ENCODE measurements at places on chromosomes 2 and 18.

DNA sequence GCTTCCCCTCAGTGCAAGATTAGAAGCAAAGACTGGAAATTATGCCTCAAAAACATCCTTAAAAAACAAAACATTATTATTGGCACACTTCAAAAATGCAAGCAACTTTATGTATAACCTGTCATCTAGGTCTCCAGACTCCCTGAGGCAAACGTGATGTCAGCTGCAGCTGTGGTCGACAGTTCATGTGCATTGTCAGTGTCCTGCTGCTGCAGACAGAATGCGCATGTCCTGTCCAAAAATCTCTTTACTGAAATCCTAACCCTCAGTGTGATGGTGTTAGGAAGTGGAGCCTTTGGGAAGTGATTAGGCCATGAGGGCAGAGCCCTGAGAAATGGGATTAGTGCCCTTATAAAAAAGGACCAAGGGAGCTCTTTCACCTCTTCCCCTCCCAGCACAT is 126.9 kb downstream of the CYRIA start:
- no peak for DNase-seq

- DNase-seq: peak; percentile 68
Measured at GRCh38 chr2:30862054-30862651, 54.9 kb upstream of the CAPN13 start.

- no peak for DNase-seq
Measured at GRCh38 chr2:238897911-238898311, 50.0 kb downstream of the TWIST2 start.

- DNase-seq: no peak
Measured at GRCh38 chr18:34221971-34222306, 2.8 kb downstream of the NOL4 start.

GRCh38 chr2:33478968-33479731 is 2.7 kb downstream of the RASGRP3 start:
- DNase-seq: no peak

GRCh38 chr2:70371753-70372152 is 69.9 kb upstream of the FAM136A start:
- no peak for DNase-seq

- no peak for DNase-seq
Measured at GRCh38 chr18:31325051-31325450, 7.1 kb downstream of the DSG1 start.

DNA sequence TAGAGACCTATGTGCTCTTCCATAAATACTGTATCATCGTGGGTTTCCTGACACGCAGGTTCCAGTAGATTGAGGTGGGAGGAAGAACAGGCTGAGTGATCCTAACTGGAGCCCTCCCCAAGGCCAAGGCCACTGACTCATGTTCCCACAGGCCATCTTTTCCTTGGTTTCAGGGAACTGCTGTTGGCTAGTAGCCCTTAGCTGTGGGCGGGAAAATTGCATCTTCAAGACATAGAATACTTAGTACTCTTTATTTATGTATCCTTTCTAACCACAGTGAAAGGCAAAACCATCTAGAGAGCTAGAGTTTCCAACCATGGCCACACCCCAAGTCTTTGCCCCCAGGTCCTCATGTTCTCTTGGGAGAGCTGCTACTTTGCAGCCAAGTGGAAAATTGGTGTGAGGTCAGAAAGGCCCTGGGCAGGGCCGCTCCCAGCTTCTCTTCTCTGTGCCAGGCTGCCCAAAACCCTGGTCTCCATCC is 55.9 kb downstream of the COPS8 start:
- DNase-seq: no peak

DNA sequence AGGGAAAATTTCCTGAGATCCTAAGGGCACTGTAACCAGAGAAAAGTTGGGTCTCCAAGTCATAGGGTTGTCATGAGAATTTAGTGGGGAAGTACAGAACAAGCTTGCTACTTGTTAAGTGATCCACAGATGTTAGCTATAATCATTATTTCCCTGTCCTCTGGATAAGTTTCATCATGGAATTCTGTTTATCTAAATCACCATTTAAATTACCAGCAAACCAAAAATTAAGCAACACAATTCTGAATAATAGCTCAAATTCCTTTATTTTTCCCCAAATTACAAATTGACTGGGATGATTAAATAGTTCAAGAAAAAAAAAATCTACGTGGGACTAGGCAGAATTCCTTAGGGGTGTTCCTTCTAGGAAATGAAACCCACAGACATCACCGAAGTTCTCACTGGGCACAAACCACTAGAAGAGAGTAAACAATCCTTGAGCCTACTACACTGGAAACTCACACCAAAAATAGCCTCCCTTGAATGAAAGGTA is 159.5 kb downstream of the COL6A3 start:
- DNase-seq: no peak

DNA sequence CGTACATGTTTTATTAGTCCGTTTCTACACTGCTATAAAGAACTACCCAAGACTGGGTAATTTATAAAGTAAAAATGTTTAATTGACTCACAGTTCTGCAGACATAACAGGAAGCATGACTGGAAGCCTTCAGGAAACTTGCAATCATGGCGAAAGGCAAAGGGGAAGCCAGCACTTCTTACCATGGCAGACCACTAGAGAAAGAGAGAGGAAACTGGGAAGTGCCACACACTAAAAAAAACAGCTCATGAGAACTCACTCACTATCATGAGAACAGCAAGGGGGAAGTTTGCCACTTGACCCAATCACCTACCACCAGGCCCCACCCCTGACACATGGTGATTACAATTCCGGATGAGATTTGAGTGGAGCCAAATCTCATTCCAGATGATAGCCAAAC is 466.2 kb downstream of the IRS1 start:
- no peak for DNase-seq

GRCh38 chr2:108612153-108612513 is 77.9 kb downstream of the LIMS1 start:
- no peak for DNase-seq

DNA sequence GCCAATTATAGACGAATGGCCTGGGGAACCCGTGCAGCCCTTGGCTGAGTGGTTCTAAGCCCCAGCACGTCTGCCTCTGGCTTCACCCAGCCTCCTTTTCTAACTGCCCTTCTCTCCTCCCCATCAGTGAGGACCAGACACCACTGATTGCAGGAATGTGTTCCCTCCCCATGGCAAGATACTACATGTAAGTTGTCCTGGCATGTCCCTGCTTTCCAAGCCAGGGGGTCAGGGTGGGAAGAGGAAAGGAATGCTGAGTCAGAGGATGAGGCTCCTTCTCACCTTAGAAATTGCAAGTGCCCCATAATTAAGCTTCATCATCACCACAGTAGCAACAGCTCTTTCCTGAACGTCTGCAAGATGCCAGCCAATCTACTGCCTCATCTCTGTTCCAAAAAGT is 4.8 kb downstream of the IL1F10 start:
- DNase-seq: no peak

- no peak for DNase-seq
Measured at GRCh38 chr2:239006622-239007285, 158.9 kb downstream of the TWIST2 start.

DNA sequence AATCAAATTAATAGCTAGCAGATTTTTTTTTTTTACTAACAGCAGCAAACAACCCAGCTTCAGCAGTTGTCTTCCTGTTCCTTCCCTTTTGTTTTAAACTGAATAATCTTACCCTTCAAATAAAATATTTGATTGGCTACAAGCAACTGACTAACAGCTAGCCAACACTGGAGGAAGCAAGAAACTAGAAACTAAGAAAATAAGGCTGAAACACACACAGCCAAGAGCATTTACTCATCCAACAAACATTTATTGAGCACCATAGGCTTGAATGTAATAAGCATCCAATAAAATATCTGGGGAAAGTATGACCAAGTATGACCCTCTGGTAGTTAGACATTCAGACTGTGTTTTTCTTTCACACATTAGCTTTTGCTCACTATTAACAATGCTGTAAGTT is 189.2 kb downstream of the CD226 start:
- no peak for DNase-seq

- no peak for DNase-seq
Measured at GRCh38 chr2:177758591-177759371, 313.8 kb downstream of the PDE11A start.

DNA sequence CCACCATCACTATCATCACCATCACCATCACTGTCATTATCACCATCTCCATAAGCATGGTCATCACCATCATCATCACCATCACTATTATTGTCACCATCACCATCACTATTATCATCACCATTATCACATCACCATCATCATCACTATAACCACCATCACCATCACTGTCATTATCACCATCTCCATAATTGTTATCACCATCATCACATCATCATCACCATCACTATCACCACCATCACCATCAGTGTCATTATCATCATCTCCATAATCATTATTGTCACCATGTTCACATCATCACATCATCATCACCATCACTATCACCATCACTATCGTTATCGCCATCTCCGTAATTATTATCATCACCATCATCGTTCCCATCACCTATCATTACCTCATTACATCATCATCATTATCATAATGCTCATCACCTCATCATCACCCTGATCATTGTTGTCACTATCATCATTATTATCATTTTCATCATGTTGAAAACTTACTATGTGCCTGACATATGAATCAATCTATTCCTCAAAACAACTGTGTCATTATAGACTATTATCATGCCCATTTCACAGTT is 280.3 kb upstream of the HS6ST1 start:
- DNase-seq: no peak

DNA sequence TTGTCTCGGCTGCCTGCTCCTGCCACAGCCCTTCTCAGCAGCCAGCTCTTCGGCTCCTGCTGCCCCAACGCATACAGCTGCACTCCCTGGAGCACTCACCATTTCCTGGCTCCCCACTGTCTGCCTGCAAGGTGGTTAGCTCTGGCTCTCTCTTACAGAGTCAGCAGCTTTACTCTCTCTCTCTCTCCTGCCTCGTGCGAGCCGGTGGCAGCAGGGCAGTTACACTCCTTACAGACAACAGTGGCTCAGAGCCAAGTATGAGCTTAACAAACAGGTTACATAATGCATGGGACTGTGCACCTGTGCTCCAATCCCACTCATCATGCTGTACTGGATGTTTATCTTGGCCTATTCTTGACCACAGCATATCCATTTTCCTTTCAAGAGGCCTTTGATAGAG is 47.4 kb upstream of the DNAJC10 start:
- DNase-seq: no peak

DNA sequence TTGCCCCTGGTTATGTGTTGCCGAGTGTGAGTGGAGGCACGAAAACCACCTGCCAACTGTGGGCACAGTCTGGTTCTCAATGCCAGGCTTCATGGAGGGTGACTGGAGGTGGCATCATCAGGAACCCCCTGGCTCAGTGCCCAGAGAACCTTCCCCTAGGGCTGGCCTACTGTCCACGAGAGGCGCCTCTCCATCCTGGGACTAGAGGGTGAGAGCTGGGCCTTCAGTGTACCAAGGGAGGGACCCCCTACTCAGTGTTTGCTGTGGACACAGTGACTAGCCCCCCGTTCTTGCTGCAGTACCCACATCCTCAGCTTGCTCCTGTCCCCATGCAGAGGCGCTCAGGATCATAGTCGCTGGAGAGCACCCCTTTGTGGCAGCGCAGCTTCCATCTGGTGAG is 202.6 kb downstream of the HDAC4 start:
- DNase-seq: no peak

- DNase-seq: no peak
Measured at GRCh38 chr2:44748-45341, 1.5 kb downstream of the FAM110C start.

- DNase-seq: no peak
Measured at GRCh38 chr2:162677476-162677875, 161.1 kb downstream of the KCNH7 start.

DNA sequence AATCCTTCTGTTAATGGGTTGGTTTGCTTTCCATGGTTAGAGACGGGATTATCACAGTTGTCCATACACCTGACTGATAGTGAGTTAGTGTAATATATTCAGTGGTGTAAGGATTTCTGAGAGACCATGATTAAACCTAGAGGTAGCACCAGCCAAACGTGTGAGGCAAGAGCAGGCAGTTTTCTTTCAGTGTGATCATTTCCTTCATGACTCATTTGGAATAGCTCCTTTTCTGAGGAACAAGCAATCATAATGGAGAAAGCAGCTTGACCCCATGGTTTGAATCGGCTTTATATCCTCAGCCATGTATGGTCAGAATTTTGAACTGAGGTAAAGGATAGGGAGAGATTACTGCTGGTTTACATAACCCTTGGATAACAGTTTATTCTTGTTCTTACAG is 2.9 kb downstream of the MXD1 start:
- peak; percentile 22 for DNase-seq

DNA sequence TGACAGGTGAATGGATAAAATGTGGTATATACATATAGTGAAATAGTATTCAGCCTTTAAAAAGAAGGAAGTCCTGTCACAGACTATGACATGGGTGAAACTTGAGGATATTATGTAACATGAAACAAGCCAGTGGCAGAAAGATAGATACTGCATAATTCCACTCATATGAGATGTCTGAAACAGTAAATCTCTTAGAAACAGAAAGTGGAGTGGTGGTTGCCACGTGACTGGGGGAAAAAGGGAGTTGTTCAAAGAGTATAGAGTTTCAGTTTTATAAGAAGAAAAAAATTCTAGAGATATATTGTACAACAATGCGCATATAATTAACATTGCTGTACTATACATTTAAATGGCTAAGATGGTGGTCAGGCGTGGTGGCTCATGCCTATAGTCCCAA is 178.2 kb upstream of the ATP5MC3 start:
- DNase-seq: no peak

GRCh38 chr2:72689579-72690195 is 136.1 kb downstream of the EXOC6B start:
- no peak for DNase-seq

DNA sequence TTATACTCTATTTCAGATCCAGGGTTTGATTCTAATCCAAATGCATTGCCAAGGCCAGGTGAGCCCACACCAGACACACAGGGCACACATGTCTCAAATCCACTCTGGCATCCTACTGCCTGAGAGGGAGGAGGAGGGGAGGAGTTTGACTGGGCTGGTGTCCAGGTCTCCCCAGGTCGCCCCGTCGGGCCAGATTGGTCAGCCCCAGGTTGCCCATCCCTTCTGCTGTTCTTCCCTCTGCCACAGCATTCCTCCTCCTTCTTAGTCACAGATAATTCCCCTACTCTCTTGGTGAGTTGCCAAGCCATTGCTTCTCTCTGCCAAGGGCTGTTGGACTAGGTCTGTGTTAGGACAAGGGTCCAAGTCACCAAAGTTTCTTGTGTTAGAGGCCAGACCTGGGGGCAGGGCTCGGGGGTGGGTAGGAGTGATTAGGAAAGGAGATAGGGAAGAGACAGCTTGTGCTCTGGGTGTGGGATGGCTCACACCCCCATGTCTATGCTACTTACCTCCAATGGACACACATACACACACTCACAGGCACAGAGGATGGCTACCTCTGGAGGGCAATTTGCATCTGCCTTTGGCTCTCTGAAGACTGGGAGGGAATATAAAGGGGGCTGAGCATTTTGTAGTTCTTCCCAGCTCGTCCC is 2.5 kb upstream of the EGR4 start:
- DNase-seq: no peak
